ENCODE measurements at places on chromosomes 1 and 21.

DNA sequence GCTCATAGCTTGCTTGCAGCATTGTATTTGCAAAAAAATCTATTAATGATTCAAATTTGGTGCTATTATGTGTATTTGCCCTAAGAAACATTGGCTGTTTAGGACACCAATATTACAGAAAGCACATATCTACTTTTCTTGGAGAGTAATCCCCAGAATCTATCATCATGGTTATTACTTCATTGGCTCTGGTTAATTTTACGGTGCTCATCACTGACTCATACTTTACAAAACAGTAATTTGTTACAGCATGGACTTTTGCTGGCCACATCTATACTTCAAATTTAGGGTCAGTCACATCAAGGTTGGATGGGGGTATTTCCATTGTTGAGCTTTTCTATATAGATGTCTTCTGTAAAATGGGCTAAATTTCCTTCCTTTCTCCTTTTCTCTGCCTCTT, 45.7 kb downstream of the SH3GLB1 start:
- DNase-seq: no peak

- DNase-seq: no peak
Observed at GRCh38 chr1:241235256-241235897, 121.6 kb downstream of the RGS7 start.

GRCh38 chr21:38989745-38990423, 184.2 kb downstream of the ETS2 start:
- no peak for DNase-seq

DNA sequence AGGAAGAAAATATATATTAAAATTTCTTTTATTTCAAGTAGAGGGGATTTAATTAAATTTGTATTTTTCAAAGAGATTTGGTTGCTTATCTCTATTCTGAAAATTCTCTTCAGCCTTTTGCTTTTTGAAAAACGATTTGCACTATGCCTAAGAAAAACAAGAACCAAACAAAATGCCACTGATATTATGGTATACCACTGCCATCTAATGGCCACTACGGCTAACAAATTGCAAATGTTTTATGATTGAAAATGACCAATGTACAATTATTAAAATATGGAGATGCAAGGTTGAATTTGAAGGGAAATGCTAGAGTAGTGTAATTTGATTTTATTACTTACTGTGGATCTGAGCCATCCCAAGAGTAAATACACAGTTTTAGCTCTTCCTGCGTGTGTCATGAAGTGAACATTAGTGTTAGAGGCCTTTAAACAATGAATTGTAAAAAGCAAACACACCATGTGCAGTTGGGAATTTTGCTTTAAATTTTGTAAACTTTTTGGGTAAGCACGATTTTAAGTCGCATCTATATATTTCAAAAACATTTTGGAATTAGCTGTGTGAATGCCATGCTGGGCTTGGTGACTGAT, 137.4 kb upstream of the USP25 start:
- DNase-seq: no peak

DNA sequence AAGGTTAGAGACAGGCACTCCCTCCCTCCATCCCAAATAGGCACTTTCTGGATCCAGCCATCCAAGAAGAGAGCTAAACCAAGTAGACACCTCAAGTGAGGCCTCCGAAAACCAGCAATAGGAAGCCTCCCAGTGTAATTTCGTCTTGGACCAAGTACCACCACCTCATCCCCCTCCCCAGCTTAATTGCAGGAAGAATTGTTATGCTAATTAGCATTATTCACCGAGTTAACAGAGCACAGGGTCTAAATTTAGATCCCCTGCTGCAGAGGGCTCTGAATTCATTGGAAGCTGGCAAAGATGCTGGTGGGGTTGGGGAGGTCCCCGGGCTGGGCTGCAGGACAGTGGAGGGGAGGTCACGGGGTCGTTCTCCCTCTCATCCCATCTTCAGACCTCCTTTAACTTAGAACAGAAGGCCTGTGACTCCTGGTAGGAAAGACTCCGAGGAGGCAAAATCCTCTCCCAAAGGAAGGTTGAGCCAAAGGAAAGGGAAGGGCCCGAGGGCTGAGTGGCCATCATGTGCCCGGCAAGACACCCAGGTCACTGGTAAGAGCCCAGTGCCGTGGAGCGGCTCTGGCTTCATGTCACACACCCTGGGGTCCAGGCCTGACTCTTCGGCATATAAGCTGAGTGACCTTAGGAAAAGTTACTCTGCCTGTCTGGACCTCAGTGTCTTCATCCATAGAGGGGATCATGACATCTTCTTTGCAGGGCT, 209.2 kb upstream of the GRIK3 start:
- DNase-seq: no peak

- no peak for DNase-seq
Observed at GRCh38 chr1:82160903-82161302, 360.2 kb downstream of the ADGRL2 start.

DNA sequence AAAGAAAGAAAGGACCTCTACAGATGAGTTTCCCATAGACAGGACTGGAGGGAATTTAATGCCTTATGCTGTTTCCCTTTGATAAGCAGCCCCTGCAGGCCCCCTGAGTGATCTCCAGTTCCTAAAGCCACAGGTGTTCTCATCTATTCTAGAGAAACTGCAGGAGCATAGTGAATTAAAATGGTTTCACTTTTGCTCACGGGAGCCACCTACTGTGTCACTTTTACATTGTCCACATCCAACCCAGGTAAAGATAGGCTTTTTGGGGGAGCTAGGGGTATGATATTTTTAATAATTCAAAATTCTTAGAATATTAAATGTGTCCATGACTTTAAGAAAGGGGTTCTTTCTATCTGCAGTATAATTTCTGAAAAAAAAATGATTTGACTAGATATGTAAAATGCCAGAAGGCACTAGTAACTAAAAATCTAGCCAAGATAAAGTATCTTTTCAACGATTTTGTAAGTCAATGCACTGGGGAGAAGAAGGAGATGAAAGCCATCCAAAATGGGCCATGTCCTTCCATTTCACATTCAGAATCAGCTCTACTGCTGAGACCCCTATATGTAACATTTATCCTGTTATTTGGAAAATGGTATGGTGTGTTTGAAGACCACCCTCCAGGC, 267.3 kb upstream of the DUSP10 start:
- DNase-seq: peak; percentile 3

GRCh38 chr1:184208622-184209021, 157.1 kb downstream of the TSEN15 start:
- DNase-seq: no peak

GRCh38 chr21:19993268-19993667, 1004.9 kb upstream of the NCAM2 start:
- DNase-seq: no peak

DNA sequence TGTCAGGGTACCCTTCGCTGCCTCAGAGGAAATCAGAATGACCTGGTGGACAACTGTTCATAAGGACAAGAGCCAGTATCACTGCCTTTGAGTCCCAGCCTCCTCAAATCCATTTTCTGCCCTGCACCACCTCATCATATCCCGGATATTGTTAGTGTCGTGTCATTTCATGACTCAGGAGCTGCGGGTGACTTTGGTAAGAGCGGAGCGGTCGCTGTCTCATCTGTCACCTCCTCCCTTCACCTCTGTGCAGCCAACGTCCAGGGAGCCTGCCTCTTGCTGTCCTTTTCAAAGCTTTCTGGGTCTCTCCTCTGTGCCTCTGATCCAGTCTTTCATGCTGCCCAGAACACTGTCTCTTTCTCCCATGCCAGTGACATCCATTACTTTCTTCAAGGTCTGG, 7.0 kb upstream of the C1orf198 start:
- DNase-seq: no peak

- no peak for DNase-seq
Observed at GRCh38 chr1:174322202-174322862, 125.4 kb upstream of the GPR52 start.

DNA sequence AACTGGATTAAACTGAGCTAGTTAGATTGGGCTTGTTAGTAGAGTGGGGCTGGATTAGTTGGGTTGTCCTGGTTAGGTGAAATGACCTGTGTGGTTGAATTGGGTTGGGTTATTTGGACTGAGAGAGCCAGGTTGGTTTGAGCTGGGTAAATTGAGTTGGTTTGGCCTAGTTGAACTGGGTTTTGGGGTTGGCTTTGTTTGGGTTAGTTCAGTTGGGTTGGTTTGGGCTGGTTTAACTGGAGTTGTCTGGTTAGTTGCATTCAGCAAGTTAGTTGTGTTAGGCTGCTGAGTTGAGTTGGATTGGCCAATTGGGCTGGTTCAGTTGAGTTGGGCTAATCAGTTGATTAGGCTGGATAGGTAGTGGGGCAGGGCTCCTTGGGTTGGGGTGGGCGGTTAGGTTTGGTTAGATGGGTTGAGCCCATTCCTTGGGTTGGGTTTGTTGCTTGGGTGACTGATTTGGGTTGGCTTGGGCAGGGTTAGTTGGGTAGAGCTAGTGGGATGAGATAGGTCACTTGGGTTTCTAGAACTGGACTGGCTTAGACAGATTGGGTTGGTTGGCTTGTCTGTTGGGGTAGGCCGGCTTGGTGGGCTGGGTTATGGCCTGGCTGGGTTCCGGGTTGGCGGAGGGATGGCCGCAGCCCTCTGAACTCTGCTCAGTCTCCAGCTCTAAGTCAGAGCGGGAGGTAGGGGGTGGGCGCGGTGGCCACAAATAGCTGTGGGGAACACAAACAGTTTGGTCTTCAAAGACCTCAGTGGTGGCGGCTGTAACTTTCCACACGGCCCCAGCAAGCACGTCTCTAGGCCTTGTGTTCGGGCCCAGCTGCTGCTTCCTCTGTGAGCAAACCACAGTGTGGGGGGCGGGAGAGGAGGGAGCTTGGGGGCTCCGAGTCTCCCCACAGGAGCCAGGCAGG, 67.2 kb upstream of the RUNX3 start:
- DNase-seq: peak; percentile 81

GRCh38 chr1:18630511-18631495, at the start of gene PAX7:
Gene PAX7 (plus strand): TSS chr1:18630846. CDS start chr1:18631604, 758 bp downstream.
- no peak for DNase-seq

DNA sequence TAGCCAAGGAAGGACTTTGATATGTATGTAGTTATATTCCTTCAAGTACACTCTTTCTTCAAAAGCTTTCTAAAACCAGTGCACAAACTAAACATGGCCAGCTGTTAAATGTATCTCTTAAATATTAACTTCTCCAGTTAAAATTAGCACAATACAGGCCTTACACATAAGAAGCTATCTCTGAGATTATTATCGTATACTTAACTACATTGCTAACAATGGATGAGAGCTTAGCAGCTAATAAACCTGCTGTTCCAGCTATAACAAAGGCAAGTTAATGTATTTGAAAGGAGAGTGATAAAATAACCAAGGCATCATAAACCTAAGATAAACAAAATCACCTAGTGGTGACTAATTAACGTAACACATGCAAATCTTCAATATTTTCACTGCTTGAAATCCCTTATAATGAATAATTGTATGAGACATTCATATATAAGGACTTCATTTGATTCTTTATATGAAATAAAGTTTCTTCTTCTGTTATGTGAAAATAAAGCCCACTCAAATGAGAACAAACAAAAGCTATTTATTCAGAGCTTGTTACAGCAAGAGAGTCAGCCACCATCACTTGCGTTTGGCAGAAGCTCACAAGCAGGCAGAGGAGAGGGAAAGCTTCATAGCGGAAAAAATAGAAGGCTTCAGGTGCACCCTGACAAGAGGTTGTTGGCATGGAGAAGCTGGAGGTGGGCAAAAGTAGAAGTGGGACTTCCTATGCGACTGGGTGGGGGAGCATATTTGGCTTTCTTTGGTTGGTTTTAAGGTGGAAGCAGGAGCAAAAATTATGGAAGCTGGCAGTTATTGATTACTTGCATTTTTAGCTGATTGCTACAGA, 274.1 kb upstream of the CHRM3 start:
- DNase-seq: no peak

DNA sequence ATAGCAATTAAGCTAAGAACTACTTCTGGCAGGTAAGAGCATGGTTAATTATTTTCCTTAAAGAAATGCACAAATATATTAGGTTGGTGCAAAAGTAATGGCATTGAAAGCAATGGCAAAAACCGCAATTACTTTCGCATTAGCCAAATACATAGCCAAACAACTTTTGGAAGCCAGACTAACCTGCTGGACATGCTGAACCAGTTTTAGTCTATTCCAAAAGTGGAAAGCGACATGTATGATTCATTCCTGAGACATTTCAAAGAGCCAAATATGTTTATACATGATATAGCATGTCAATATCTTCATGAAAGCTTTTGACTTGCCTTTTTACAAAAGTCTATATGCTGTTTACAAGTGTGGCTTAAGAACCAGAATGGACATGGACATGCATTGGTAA, 23.4 kb upstream of the DR1 start:
- DNase-seq: no peak

DNA sequence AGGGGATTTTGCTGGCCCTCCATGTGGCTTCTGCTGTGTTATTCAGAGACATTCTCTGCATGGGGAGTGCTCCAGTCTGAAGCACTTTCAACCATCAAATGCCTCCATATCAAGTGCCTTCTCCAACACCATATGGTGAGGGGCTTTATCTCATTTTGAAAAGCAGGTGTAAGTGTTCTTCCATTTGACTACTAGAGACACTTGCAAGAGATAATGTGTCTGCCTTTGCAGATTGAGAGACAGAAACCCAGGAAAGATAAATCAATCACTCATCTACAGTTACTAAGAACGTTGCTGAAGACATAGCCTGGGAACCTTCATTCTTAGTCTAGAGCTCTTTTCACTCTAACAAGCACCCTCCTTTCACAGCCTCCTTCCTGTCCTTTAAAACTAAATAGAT, 29.5 kb upstream of the REG4 start:
- DNase-seq: no peak

GRCh38 chr1:236502972-236503639, 20.7 kb upstream of the LGALS8 start:
- no peak for DNase-seq

DNA sequence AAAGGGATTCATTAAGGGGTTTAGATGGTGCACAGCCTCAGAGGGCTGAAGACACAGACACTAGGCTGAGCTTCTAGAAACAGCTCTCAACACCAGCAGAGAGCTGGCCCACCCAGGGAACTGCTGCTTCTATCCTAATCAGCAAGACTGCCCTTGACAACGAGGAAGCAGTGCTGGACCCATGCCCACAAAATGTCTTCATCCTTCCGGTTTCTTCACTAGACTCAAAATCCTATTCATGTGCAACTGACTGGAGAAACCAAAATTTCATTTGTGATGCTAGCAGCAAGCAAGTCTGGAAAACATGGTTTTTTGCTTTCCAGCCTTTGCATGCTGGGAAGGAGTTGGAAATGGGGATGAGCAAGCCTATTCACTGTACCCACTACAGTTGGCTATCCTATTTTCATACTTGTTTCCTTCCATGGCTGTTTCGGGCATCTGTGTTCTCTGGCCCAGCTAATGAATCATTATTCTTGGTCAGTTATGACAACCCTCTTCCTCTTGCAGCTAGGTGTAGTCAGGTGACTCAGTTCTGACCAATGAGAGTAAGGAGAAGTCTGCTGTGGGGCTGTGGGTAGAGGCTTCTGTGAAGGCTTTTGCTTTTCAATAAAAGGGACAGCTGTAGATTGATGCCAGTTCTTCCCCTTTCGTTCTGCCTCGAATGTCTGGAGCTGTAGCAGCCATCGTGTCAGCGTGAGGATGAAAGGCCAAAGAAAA, 14.6 kb upstream of the TMEM61 start:
- no peak for DNase-seq

DNA sequence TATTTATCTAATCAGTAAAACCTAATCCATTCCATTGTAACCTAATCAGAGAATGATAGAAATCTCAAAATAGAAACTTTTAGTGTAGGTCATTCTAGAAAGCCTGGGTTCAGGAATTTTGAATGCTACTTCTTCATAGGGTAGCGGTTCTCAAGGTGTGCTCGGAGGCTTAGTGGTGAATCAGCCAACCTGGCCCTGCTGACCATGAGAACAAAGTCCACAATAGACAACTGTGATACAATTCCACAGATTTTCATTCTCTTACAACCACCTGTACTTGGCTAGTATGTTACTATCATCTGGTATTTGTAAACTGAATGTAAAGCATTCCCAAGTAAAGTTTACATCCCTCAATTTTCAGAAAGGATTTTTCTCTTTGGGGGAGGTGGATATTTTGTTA, 7.5 kb upstream of the PUM1 start:
- no peak for DNase-seq
